ENCODE measurements at places on chromosomes 2 and 18.

- no peak for DNase-seq
These were observed 206.2 kb upstream of the COPS8 start for GRCh38 chr2:236879416-236879963.

- no peak for DNase-seq
These were observed 14.4 kb upstream of the HES6 start for GRCh38 chr2:238254095-238254723.

GRCh38 chr2:161384864-161385263 lies 31.2 kb upstream of the TBR1 start:
- no peak for DNase-seq

GRCh38 chr18:55351980-55352714 lies 235.8 kb downstream of the TCF4 start:
- DNase-seq = no peak

- peak; percentile 30 for DNase-seq
These were observed 116.5 kb upstream of the SERTAD2 start for GRCh38 chr2:64770137-64770780.

GRCh38 chr2:205593891-205594290 lies 88.4 kb upstream of the NRP2 start:
- no peak for DNase-seq

- no peak for DNase-seq
These were observed 114.5 kb downstream of the TTC27 start for GRCh38 chr2:32742376-32742775.

GRCh38 chr2:75705921-75706320 lies 4.8 kb downstream of the GCFC2 start:
- DNase-seq = peak; percentile 11

- DNase-seq = peak; percentile 65
These were observed 4.1 kb upstream of the YES1 start for GRCh38 chr18:816088-816653.

DNA sequence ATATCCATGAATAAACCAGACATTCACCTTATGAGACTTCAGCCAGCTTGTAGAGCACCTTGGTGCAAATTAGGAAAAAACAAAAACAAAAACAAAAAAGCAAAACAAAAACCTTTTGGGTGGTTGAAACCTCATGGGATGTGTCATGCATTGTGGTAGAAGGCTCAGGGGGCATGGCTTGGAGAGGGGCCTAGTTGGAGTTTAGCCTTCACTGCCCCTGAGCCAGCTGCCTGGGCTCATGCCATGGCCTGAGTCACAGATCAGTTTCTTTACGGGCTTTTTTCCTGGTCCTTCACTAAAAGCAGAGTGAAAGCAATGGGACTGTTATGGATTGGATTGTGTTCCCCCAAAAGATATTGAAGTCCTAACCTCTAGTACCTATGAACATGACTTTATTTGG lies 22.0 kb upstream of the DAPL1 start:
- DNase-seq = peak; percentile 66

DNA sequence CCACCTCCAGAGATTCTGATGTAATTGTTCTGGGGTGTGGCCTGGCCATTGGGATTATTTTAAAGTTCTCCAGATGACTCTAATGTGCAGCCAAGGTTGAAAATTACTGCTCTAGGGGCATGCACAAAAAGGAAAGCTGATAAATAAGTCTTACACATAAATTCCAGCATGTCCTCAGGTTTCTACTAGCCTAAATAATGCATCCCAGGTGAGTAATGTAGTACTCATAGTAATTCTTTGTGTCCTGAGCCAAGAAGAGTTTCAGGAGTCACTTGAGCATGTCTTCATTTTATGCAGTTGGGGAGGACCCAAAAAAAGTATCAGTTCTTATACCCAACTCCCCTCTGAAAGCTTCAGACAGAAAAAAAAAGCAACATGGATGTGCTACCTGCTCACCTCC lies 130.1 kb upstream of the SP5 start:
- peak; percentile 79 for DNase-seq

- peak; percentile 8 for DNase-seq
These were observed 103.6 kb downstream of the DOCK10 start for GRCh38 chr2:224938651-224939182.

DNA sequence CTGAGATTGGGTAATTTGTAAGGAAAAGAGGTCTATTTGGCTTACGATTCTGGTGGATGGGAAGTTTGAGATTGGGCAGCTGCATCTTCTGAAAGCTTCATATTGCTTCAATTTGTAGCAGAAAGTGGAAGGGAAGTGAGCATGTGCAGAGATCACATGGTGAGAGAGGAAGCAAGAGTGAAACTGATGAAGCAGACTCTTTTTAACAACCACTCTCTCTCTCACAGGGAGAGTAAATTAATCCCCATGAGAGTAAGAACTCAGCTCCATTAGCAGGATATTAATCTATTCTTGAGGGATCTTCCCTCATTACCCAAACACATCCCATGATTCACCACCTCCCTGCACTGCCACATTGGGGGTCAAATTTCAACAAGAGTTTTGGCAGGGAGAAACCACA lies 298.5 kb upstream of the CELF4 start:
- no peak for DNase-seq

DNA sequence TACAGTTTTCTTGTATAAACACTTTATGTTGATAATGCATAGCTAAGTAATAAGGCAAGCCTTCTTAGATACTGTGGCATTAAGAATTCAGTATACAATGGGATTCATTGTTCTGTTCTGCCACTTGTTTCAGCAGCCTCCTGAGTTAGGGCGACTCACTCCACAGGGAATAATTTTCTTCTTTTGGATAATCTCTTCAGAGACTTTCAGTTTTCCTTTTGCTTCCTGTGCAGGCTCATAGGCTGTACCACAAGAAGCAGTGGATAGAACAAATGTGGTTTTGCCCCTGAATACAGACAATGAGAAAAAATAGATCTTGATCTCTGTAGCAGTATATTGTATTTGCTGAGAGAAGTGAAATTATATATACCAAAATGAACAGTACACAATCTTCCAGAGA lies 298.0 kb downstream of the ZNF407 start:
- DNase-seq = peak; percentile 81

DNA sequence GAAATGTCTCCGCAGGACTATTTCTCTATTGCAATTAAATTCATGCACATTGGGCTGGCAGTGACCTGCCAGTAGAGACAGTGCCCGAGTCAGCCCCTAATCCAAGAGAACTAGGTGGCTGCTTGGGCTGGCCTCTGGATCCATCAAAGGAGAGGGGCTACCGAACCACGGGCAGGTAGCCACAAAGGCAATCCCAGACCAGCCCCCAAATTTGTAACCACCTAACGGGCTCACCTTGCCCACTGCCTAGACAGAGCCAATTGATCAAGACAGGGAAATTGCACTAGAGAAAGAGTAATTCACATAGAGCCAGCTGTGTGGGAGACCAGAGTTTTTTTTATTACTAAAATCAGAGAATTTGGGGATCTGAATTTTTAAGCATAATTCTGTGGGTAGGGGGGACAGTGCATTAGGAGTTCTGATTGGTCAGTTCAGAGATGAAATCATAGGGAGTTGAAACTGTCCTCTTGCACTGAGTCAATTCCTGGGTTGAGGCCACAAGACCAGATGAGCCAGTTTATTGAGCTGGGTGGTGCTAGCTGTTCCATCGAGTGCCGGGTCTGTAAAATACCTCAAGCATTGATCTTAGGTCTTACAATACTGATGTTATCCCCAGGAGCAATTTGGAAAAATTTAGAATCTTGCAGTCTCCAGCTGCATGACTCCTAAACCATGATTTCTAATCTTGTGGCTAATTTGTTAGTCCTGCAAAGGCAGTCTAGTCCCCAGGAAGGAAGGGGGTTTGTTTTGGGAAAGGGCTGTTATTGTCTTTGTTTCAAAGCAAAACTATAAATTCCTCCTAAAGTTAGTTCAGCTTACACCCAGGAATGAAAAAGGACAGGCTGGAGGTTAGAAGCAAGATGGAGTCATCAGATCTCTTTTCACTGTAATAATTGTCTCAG lies 260.4 kb upstream of the SP5 start:
- no peak for DNase-seq

- peak; percentile 77 for DNase-seq
These were observed 4.0 kb upstream of the MREG start for GRCh38 chr2:216017365-216017764.

DNA sequence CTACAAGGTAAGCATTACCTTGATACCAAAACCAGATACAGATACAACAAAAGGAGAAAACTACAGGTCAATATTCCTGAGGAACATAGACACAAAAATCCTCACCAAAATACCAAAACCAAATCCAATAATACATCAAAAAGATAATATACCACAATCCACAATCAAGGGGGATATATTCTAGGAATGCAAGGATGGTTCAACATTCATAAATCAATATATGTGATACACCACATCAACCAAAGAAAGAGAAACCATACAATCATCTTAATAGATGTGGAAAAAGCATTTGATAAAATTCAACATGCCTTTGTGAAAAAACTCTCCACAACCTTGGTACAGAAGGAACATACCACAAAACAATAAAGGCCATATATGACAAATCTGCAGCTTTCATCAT lies 28.4 kb downstream of the DNAH7 start:
- no peak for DNase-seq

DNA sequence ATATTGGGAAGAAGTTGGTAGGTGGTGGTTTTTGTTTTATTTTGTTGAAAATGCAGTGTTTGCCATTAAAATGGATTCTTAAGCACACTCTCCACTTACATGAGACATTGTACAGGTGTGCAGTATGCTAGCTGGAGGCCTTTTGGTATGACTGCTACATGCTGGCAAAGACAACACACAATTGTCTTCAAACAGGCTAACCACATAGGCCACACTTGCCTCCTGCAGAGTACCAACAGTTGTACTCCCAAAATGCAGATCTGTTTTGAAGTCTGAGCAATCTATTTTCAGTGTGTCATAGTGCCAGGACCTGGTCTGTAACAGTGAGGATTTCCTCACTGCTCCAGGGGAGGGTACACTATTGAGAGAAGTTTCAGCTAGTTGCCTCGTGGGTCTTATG lies 213.6 kb downstream of the ZRANB3 start:
- DNase-seq = no peak

DNA sequence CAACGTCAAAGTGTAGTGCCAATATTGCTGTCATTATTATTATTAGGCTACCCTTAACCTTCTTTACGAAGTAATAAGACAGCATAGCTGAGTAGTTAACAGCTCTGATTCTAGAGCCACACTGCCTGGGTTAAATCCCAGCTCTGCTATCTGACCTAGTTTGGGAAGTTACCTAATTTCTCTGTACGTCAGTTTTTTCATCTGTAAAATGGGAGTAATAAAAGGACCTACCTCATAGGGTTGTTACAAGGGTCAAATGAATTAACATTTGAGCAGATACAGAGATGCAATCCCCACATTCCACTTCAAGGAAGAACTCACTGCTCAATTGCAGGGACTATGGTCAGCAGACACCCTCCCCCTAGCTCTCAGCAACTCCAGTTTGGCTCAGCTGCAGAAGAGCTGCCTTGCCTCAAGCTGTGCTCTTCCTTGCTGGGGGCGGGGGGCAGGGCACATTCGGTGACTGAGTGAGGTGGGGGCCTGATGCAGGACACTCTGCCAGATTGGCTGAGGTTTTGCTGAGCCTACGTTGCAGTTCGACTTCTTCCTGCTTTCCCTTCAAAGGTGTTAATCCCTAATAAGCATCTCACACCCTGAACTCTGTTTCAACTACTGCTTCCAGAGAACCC lies 11.0 kb upstream of the LGALSL start:
- DNase-seq = no peak

DNA sequence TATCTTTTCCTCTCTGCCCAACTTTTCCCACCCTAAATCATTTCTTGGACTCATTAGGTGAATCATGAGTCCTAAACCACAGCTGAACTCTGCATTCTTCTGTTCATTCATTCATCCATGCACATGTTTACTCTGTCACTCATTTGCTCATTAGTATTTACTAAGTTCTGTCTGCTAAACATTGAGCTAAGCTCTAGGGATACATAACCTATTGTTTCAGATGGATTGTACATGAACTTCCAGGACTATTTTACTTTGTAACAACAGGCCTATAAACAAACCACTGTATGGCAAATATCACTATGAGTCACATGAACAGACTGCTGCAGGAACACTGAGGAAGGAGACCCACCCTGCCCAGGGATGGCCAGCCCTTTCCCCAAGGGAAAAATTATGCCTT lies 14.6 kb upstream of the DYNC2LI1 start:
- DNase-seq = peak; percentile 98

GRCh38 chr2:8976442-8977259 lies 26.8 kb downstream of the MBOAT2 start:
- no peak for DNase-seq

GRCh38 chr2:18619091-18619490 lies 29.7 kb upstream of the NT5C1B start:
- no peak for DNase-seq

GRCh38 chr2:85148190-85148589 lies 15.0 kb downstream of the TCF7L1 start:
- no peak for DNase-seq

DNA sequence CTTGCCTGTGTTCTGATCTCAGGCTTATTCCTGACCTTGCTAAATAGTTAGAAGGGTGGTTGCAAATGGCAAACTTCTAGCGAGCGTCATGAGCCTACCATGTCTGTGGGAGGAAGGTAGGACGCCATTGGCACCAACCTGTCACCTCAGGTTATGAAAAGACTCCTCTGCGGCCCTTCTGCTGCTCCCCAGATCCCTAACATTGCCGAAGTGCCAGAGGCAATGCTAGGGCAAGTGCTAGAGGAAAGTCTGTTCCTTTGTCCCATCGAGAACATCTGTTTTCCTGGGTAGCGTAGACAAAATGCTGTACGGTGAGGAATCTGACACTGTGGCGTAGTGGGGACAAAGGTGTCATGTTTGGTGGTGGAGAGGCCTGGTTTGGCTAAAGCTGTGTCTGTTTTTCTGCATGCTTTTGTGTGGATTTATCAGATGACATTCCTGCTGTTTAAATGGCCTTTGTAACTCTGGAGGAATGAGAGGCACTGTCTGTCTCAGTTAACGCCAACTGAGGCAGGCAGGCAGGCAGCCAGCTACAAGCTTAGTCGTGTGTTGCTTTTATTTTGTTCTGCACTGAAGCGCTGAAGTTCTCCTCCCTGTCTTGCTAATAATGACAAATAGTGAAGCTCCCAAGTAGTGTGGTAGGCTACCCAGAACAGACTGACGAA lies 94.1 kb downstream of the PRPF40A start:
- DNase-seq = peak; percentile 48

DNA sequence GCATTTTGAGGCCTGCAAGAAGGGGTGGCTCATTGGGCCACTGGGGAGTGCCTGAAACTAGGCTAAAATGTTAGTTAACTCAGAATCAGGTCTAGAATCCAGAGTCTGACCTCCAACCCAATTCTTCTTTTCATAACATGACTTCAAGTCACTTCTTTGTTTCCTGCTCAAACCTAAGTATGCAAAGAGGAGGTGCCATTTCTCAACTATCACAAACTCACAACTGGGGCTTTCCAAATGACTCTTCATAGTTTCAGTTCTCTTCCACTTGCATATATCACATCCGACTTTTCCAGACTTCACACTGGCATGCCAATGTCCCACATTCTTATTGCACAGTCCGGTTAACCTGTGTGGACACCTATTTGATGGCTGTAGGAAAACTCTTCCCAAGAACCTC lies 211.6 kb downstream of the TCF4 start:
- peak; percentile 5 for DNase-seq

- DNase-seq = no peak
These were observed 36.9 kb downstream of the SCN1A start for GRCh38 chr2:166090908-166091307.

Data from kidney tubule cell (primary cell).